ENCODE measurements at places on chromosomes 4 and X.

DNA sequence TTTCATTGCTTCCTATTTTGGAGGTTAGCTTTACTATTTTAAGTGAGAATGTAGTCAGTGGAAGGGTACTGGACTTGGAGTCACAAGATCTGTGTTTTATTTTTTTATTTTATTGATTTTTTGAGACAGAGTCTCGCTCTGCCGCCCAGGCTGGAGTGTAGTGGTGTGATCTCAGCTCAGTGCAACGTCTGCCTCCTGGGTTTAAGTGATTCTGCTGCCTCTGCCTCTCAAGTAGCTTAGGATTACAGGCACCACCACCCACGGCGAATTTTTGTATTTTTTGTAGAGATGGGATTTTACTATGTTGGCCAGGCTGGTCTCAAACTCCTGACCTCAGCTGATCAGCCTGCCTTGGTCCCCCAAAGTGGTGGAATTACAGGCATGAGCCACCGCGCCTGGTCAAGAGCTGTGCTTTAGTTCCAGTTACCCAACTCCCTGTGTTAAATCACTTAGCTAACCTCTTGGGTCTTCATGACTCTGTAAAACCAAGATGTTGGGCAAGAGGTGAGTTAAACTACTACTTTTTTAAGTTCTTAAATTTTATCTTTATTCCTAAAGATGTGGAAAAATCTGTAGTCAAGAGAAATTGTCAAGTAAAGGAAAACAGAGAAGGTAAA lies 11.2 kb downstream of the USP9X start:
- DNase-seq, result no peak

GRCh38 chr4:8848507-8849265 lies 23.0 kb downstream of the HMX1 start:
- no peak for DNase-seq

DNA sequence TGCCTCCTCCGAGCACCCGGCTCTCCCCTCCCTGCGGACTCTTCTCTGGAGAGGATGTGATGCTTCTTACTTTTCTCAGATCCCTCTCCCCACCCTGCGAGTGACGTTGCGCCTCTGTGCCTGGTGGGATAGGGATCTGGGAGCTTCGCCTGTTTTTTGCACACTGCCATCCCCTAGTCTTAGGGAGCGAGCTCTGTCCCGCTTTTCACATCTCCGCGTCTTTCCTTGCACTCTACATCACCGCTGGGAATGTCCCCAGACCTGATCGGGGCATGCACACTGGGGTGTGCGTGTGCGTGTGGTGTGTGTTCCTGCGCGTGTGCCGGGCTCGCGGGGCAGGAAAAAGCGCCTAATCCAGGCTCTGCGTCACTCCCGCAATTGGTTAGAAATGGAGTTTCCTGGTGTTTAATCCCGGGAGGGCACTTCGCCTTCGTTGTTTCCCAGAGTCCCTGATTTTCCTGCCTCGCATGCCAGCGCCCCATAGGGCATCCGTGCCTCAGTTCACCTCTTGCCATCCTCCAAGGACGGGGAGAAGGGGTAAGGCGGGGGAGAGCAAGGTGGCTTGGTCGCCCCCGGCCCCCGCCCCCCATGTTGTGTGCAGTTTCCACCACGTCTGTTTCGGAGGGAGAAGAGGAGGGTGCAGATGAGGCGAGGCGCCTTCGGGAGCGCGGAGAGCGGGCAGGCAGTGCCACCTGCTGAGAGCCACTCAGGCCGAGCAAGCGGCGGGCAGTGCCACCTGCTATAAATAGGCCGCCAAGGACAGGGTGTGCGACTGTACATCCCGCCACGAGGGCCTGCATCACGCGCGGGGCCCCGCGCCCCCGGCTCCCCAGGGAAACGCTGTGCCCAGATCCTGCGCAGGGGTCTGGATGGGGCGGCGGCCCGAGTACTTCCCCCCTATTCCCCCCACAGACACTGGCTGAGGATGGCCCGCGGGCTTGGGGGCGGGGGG lies 759 bp upstream of the TBC1D1 start:
- DNase-seq, result no peak

DNA sequence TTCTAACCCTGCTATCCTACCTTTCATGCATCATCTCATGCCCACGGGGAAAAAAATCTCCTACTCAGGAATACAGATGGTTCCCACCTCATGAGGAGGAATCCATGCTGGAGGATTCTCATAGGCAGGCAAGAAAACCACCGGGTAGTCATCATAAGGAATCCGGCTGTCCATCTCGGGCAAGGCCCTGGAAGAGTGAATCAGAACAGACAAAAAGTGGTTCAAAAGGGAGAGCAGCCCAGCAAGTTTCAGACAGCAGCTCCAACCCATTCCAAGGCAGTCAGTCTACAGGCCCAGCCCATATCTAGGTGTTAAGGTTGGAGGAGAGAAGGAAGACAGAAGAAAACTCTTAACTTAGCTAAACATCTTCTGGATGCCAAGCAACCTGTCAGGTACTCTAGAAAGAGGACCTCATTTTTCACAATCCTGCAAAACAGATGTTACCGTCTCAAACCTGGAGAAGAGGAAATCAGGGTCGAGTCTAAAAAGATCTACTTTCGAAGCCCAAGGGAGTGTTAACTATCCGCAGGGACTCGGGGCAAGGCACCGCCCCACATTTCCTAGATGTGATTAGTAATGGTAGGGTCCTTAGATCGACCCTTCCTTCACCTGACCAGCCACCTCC lies 447 bp downstream of the PDZD11 start:
- DNase-seq, result no peak

DNA sequence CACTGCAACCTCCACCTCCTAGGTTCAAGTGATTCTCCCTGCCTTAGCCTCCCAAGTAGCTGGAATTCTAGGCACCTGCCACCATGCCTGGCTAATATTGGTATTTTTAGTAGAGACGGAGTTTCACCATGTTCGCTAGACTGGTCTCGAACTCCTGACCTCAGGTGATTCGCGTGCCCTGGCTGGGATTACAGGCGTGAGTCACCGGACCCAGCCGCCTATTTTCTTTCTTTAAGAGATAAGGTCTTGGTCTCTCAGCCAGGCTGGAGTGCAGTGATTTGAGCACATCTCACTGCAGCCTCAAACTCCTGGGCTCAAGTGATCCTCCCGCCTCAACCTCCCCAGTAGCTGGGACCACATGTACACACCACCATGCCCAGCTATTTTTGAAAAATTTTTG lies 166.5 kb downstream of the DHRSX start:
- DNase-seq, result no peak

GRCh38 chrX:10620121-10620699 lies at the start of gene MID1:
Gene MID1, minus strand, starts transcription at chrX:10620585. Its CDS starts 53,038 bp downstream, at chrX:10567547.
- peak; percentile 43 for DNase-seq

- DNase-seq, result no peak
Measured at GRCh38 chr4:112411781-112412550, 104.0 kb downstream of the NEUROG2 start.

GRCh38 chrX:136658151-136658550 lies 10.2 kb downstream of the CD40LG start:
- DNase-seq, result peak; percentile 79

- peak; percentile 18 for DNase-seq
Measured at GRCh38 chrX:54248309-54248708, 65.3 kb upstream of the FAM120C start.

DNA sequence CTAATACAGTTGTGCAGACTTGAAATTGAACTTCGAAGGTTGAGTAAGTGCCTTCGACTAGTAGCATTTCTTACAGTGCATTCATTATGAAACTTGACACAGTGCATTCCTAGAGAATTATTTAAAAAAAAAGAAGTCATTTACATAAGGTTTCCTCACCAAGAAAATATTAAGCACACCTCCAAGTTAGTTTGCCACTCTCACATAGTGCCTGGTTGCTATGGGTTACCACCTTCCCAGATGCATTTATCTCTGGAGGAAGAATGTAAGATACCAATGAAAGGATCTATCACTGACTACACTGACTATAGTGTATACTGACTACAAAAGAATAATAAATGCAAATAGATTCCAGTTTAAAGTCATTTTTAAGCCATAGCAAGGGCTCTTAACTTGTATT lies 311.9 kb upstream of the RASGEF1B start:
- DNase-seq, result no peak

- no peak for DNase-seq
Measured at GRCh38 chr4:57866468-57867171, 756.4 kb upstream of the IGFBP7 start.

DNA sequence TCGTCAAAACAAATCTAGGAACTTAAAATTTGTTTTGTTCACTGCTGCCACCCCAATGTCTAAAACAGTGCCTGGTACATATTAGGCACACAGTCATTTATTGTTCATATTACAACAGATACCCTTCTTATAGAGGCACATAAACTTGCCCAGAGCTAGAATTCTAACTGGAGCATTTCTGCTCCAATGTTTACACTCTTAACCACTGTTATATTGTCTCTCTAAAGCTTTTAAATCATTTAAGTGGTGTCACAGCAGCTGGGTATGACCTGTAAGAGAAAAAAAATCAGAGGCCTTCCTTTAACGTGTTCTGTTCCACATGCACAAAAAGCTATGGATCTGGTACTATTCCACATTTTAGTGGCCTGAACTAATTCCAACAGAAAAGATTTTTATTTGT lies 3.0 kb downstream of the UBE2D3 start:
- no peak for DNase-seq

- DNase-seq, result no peak
Measured at GRCh38 chr4:185467101-185467500, 4.4 kb downstream of the CCDC110 start.

- no peak for DNase-seq
Measured at GRCh38 chr4:146453181-146453807, 68.4 kb downstream of the SLC10A7 start.

DNA sequence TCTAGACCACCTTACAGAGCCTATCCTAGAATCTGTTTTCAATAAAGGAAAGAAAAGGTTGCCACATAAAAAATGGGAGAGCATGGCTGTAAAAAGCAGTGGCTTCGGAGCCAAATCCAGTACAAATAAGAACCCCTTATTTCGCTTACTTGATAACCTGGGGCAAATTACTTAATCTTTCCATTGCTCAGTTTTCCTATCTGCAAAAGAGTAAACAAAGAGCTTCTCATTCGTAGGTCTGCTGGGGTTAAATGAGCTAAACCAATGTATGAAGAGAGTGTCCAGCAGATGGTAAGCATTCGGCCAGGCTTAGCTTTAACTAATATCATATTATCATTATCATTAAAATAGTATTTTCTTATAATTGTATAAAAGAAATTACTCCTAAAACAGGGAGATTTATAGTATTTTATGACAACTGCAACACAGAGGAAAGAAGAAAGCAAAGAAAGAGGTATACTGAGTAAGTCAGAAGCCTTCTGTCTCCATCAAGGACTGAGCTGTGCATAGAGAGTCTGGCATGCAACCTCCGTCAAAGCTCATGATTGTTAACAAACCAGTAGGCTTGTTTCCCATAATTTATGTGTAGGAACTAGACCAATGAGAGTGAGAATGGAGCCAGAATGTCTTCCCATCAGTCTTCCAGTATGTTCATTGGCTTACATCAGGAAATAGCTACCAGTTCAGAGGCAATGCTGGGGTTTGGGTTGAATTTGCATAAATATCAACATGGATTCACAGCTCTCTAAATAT lies 364.9 kb downstream of the UNC5C start:
- DNase-seq, result no peak

DNA sequence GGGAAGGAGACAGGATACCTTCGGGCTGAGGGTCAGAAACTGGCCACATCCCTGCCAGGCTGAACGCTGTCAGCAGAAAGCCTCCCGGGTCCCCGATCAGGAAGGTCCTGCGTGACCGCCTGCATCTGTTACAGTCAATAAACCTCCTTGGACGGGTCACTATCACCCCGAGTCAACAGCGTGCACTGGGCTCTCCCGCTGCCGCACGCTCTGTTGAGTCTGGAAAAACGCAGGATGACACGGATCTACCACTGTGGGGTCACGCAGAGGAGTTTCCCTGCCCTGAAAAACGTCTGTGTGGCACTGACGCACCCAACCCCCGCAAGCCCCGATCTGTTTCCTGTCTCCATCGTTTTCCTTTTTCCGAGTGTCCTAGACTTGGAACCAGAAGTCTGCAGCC lies 12.1 kb downstream of the PPP2R3B start:
- DNase-seq, result no peak

GRCh38 chr4:183142571-183143550 lies 43.8 kb downstream of the WWC2 start:
- no peak for DNase-seq

DNA sequence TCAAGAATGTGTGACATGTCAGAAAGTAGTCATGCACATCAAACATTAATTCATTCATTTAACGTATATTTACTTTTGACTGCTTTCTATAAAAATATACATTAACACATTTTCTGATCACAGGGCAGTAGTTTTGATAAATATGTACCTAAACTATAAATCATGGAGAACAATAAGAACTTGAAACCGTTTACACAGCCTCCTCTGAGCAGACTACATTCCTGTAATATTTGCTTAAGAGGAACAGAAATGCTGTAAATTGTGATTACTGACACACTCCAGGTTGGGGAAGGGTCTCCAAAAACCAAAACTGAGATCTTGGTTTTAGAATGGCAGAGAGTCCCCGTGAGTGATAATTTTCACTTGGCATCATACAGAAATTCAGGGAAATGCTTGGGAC lies 120.7 kb upstream of the PPARGC1A start:
- DNase-seq, result no peak

GRCh38 chrX:100477958-100478357 lies 67.9 kb upstream of the PCDH19 start:
- no peak for DNase-seq
